ENCODE measurements at places on chromosomes 11 and 22.

DNA sequence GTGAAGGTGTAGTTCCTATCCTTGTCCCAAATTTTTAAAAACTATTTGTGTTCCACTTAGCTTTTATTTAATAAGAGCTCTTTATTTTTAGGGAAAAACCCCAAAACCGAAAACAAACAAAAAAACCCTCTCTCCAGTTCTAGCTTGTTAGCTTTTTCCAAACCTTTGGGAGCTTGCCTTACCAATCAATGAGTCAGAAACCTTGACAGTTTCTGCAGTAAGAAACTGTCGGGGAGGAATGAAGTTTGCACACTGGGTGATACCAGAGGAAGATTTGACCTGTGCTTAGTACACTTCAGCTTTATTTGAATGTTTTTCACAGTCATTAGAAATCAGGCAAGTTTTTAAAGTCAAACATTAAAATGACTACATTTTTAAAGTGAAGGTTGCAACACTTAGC lies 105.0 kb downstream of the FAT3 start:
- no peak for DNase-seq

GRCh38 chr11:127995921-127996320 lies 591.4 kb downstream of the ETS1 start:
- no peak for DNase-seq

GRCh38 chr22:38540701-38541100 lies 29.3 kb downstream of the DMC1 start:
- no peak for DNase-seq

DNA sequence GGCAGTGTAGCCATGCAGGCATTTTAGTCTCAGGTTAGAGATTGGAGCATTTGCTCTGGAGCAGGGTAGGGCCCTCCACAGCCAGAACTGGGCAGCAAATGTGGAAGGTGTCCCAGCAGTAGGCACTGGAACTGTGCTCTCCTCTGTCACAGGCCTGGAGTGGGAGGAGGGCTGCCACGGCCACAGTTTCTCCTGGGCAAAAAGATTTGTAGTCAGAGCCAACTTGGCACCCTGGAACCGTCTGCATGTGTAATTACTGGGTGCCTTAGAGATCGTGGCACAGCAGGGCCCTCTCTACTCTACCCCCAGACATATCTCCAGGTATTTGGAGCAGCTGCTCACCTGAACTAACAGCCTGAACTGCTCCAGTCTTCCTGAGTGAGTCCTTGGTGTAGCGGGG lies 93.7 kb downstream of the ZC3H12C start:
- no peak for DNase-seq

DNA sequence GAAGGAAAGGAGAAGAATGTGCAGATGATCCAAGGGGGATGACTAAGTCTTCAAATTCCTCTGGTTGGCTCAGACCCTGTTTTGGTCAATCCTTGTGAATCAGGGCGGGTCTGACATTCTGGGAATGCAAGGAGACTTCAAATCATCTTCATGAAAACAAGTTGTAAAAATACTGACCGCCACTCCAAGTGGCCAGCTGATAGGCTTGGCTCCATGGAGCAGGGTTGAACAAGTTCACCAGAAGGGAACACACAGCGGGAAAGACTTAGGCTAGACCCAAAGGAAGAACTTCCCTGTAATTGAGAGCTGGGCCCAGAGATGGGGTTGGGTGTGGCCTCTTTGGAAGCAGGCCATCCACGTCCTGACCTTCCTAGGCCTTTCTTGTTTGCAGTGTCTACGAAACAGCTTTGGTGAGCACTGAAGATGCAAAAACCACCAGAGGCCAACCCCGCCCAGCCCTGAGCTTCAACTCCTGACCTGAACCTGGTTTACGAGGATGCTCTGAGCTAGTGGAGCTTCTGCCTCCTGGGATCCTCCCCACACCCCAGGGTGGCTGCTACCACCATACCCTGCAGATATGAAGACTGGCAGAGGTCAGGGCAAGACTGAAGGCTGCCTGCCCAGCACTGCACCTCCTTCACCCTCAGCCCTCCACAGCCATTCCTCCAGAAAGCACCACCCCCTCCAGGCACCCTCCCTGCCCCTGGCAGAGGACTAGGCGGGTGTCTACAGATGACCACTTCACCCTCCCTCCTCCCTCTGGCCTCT lies 26.1 kb downstream of the GDPD5 start:
- DNase-seq, result no peak

GRCh38 chr22:26395926-26396325 lies 33.1 kb upstream of the ASPHD2 start:
- no peak for DNase-seq

Measured in SK-N-SH (cell line).